MM.1S (cell line): ENCODE measurements at places on chromosomes 4 and X.
A peak's percentile ranks its signal among the peaks of the same experiment; 100 is the strongest.

DNA sequence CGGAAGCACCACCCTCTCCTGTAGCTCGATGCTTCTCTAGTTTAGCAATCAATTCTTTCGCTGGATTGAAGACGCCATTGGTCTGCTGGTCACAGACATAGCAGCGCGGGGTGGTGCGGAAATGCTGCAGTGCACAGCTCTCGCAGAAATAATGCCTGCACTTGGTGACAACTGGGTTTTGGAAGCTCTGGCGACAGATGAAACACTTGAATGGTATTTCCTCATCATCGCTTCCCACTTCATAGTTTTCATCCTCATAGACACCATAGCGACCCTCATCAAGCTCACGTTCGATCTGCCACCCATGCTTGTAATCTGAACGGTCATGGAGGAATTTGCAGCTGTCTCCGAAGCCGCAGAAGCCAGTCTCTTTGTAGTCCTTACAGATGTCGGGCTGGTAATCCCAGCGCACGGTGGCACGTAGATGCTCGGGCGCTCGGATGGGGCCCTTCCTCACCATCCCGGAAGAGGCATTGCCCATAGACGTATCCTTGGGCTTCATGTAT, 854 bp downstream of the RNF113A start:
- DNase-seq, result no peak

DNA sequence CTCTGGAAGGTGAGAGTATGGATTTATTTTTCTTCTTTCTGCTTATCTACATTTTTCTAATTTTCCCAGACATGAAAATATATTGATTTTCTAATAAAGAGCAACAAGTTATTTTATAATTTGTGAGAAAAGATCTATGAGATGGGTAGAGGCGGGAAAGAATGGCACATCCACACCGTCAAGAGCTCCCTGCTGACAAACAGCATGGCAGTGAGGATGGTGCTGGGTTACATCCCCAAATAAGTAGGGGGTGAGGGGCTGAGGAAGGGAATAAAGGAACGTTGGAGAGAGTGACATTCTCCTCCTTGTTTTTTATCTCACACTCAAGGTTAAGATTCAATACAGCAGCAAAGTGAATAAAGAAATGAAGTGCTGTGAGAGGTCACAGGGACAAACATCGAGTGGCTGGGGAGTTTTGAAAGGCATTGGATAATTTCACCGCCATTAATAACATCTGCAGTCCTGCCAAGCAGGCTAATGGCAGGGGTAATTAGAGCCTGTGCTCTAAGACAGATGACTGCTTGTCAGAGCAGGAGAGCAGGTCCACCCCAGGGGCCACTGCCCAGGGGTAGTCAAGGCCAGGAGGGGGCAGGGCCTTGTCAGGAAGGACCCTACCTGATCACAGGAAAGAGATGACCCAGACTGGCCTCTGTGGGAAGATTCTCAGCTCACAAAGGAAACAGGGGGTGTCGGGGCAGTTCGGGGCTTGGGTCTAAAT, 323.8 kb downstream of the FBXW7 start:
- DNase-seq, result no peak

DNA sequence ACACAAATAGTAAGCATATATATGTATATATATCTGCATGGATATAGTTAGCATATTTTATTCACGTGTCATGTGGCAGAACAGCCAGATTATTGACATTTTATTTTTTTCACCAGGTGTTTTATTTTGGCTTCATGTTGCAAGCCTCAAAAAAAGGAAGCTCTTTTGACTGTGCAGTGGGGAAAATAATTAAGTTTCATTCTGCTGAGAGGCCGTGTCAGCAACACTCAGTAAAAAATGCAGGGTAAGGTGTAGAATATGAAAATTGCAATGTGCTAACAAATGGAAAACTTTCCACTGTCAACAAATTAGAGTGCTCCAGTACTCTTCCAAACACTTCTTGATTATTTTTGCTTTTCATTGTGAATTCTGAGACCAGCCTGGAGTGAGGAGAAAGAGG, 511.5 kb downstream of the GLUD2 start:
- DNase-seq, result peak; percentile 63

- DNase-seq, result no peak
Observed at GRCh38 chrX:25066131-25066530, 50.4 kb upstream of the ARX start.

DNA sequence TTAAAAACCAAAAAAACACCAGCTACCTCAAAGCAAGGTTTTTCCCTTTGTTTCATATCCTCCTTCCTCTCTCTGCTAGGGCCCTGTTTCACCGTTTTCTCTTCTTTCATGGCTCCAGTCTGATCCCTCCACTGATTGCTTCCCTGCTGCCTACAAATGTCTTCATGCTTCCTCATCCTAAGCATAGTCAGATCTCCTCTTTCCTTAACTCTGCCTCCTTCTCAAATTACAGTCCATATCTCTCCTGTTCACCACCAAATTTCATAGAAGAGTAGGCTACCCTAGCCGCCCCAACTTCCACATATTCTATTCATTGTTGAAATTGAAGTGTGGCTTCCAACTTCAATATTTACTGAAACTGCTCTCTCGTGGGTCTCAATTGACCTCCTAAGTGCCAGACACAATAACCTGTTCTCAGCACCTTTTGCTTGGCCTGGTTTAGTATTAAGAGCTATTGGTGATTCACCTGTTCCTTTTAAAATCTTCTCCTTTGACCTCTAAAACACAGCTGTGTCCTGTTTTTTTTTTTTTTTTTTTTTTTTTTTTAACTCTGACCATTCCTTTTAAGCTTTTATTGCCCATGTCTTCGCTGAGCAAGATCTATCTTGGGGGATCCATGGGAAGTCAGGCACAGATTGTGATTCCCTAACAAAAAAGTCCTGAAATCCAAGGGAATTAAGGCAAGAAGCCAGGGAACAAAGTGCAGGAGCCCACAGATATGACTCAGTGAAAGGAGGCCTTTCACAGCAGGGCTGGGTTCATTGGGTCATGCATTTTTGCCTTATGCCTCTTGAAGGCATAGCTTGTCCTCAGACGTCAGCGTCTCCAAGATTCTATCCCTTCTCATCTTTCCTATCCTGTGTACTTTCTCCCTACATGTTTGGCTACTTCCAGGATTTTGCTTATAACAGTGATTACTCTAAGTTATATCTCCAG, 85.4 kb downstream of the RPS3A start:
- no peak for DNase-seq

GRCh38 chrX:70022616-70023015, 27.1 kb downstream of the AWAT2 start:
- no peak for DNase-seq

DNA sequence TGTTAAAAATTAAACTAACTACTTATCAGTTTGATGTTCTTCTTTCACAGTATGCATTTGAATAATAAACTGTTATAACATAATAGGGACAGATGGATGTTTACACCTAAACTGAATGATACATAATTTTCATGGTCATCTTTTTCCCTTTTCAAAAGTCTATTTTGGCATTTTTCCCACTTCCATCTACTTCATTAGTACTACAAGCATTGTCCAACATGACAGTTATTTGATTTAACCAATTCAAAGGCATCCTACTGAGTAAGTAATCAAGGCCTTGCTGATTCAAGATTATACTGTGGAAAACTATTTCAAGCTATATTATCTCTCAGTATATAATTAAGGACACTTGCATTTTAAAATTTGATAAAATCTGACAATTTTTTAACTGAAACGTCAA, 212.9 kb downstream of the FAT4 start:
- DNase-seq, result no peak

GRCh38 chr4:124450851-124451250, 261.7 kb downstream of the ANKRD50 start:
- DNase-seq, result no peak

DNA sequence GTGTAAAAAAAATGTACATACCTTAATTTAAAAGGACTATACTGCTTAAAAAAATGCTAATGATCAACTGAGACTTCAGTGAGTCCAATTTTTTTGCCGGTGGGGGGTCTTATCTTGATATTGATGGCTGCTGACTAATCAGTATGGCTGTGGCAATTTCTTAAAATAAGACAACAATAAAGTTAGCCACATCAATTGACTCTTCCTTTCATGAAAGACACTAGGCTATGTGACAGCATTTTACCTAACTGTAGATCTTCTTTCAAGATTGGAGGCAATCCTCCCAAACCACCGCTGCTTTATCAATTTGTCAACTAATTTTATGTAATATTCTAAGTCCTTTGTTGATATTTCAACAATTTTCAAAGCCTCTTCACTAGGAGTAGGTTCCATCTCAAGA, 116.1 kb downstream of the FBXW7 start:
- DNase-seq, result no peak

DNA sequence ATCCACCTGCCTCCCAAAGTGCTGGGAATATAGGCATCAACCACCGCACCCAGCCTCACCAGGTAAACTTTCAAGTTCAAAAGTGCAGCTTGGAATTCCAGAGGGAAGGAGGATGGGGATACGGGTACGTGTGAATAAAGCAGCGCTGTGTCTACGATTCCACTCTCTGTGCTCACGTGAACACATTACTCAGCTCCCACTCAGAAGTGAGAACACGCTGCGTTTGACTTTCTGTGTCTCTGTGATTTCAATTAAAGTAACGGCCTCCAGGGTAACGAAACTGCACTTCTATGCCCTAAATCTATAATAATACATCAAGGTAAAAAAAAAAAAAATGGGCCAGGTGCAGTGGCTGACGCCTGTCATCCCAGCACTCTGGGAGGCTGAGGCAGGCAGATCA, 8.4 kb upstream of the ASMT start:
- no peak for DNase-seq

GRCh38 chrX:21986596-21986995, 45.5 kb upstream of the PHEX start:
- DNase-seq, result no peak

DNA sequence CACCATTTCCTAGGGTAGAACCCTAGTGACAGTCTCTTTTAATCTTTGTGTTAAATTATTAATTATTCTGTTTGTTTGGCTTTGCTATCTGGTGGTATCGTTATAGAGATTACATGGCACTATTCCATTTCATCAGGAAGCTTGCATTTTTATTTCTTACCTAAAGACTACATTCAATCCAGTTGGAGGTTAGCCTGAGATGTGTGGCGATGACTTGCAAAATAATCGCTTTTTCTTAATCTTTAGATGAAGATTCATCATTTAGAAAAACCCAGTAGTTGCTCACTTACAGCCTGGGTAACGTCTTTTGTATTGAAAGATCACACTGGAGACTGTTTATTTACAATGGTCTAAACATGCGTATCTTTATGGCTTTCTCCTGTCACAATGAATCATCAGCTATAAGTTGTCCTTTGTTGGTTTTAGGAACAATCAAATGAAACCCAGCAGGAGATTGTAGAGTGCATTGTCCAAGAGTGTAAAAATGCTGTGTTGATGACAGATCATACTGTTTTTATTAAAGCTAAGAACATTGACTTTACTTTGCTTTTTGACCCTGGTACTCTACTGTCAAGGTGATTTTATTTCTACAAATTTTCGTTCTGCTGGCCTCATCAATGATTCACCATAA, 281.7 kb upstream of the PITX2 start:
- DNase-seq, result no peak

GRCh38 chrX:121308276-121308805, 260.9 kb downstream of the GLUD2 start:
- DNase-seq, result peak; percentile 87

DNA sequence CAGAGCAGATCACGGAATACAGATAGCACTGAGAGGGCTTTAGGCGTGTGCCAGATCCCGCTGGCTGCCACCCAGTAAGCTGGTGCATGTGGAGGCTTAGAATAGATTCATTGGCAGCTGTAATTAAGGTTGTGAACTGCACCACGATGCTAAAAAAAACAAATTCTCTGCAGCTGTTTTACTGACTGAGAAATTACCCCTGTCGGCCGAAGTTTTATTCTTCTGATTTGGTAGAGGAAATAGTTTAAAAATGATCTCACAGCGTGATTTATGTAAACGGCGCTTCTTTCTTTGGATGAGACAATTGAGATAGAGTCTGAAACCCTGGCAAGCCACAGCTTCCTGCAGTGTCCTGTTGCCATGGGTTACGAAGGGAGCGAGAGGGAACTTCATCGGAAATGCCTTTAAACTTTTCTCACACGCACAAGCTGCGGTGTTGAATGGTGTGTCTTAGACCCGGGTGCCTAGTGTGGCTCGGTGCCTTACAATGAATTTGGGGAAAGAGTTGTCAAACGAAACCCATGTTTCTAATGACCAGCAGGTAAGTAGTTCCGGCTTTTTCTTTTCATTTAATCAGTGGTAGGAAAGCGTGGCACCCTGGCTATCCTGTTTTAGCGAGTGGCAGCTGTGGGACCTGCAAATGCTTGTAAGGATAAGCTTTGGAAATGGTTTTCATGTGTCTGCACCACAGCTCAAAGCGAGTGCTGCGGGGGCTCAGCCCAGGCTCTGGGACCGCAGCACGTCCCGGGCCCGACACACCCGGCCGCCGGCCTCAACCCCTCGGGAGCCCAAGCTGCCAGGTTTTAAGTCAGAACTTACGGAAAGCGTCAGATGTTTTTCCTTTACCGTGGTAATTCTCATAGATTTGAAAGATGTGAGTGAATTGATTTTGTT, 71.7 kb upstream of the HGFAC start:
- DNase-seq, result peak; percentile 25

DNA sequence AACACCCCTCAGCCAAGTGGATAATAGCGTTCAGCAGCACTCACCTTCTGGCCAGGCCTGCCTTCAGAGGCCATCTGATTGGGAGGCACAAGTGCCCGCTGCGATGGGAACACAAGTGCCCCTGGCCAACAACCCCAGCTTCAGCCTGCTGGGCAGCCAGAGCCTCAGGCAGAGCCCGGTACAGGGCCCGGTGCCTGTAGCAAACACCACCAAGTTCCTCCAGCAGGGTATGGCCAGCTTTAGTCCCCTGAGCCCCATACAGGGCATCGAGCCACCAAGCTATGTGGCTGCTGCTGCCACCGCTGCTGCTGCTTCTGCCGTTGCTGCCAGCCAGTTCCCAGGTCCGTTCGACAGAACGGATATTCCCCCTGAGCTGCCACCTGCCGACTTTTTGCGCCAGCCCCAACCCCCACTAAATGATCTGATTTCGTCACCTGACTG, 55.9 kb upstream of the MTM1 start:
- no peak for DNase-seq

- no peak for DNase-seq
Observed at GRCh38 chr4:108346818-108347210, 178.1 kb upstream of the LEF1 start.

- DNase-seq, result no peak
Observed at GRCh38 chr4:173211222-173211621, 42.6 kb downstream of the GALNT7 start.

DNA sequence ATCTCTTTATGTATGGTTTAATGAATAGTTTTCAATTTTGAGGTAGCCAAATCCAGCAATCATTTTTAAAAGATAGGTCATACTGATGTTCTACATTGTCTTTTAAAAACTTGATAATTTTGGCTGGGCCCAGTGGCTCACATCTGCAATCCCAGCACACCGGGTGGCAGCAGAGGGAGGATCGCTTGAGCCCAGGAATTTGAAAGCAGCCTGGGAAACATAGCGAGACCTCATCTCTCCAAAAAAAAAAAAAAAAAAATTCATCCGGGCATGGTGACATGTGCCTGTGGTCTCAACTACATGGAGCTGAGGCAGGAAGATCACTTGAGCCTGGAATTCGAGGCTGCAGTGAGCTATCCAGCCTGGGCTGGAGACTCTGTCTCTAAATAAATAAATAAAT, 419.8 kb downstream of the GALNTL6 start:
- DNase-seq, result no peak

GRCh38 chr4:184369871-184370270, 104.5 kb downstream of the IRF2 start:
- DNase-seq, result peak; percentile 80
